K562 (cell line): ENCODE measurements at places on chromosomes 5 and 9. TPM values are rescaled to one million over a fixed set of nuclear protein-coding genes. Genes with fewer than 3 reads are reported as not detected.

DNA sequence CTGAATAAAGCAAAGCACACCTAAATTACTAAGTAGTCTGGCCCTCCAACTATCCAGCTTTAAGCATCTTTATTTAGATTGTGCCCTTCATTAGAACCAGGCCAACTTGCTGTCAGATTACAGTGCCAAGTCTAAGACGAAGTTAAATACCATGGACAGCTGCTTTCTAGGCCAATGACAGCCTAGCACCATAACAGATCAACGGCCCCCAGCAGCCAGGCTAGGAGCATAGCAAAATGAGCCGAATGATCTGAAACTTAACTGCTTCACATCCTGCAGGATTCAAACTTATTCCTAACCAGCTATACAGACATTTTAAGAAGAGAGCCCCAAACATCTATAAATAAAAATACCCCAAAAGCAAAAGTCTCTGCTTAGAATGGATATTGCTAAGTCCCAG lies 6.8 kb downstream of the SLC24A2 start:
- no peaks in the 10 kb centered on the region for H3K36me3 ChIP-seq
- H3K27ac ChIP-seq: no peak overlapping the region
- no peak overlapping the region for H3K4me3 ChIP-seq
- no peaks in the 10 kb centered on the region for H3K27me3 ChIP-seq

DNA sequence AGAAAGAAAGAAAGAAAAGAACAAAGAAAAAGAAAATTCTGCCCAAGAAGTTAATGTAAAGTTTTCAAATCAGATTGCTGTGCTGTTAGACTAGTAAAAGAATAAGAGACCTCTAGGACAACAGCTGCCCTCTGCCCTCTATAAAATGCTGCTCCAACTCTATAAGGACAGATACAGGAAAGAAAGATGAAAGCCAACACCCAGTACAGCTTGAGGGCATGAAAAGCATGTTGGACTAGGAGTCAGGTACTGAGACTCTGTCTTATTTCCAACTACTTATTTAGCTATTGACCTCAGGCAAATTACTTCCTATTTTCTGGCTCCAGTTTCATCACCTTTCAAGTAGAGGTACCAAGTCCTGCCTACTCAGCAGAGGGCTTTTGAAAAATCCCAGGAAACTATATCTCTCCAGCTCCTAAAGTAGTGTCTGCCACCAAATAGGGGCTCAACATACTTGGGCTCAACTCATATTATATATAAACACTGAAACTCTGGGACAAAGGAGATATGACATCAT lies 5.7 kb downstream of the HBEGF start:
- no peak for DNase-seq
- no peaks in the 10 kb centered on the region for H3K27me3 ChIP-seq
- no peaks in the 10 kb centered on the region for H3K36me3 ChIP-seq
- H3K4me1 ChIP-seq: peaks cover 10% of the 10 kb centered on the region; the same call in 1 of the 3 replicates

DNA sequence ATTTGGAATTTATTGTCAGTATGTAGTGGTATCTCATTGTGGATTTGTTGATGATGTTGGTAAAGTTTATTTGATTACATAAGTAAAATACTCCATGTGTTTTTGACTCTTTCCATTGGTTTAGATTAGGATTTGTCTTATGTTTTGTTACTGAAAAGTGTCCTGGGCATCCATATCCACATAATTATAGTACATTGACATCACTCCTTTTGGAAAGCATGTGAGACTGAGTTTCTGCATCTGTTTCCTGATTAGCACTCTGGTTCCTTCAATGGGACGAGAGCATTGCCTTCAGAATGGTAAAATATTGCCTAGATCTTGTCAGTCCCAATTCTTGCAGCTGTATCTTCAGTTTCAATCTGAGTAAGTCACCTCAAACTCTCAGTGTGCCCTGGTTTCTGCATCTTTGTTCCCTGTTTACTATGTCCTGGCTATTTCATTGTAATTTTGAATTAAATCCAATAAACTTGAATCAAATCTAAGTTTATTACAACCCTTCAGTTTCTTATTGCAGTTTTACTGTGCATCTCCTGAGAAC lies 128.1 kb downstream of the FBXO38 start:
- H3K27me3 ChIP-seq: no peaks in the 10 kb centered on the region
- no peak for DNase-seq
- H3K36me3 ChIP-seq: no peaks in the 10 kb centered on the region
- no peaks in the 10 kb centered on the region for H3K4me1 ChIP-seq

DNA sequence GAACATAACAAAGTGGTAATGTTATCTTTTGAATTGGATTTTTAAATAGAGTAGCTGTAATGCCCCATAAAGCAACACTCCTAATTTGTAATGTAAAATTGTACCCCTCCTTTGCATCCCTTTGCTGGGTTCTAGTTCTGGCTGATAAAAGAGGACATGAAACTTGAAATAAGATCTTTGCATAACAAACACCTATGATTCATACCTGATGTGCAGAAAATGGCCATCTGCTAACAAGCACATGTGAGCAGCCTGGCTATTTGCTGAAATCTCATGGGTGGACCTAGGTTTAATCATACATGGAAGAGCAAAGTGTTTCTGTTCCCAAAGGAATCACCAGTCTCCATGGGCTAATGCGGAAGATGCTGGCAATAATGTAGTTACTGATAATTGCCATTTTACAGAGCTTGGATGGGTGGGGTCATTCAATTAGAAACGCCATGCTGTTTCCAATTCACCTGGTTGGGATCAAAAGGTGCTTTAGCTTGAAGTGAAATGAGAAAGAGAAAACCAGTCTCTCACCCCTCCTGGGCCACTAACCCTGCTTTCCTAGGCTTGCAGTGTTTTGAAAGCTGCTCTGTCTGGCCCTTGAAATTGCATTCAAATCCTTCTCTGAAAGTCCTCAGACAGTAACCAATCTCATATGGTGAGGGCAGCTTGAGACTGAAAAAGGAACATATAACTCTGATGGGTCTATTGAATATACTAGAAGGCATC lies 585.1 kb downstream of the TLE4 start:
- no peaks in the 10 kb centered on the region for H3K36me3 ChIP-seq
- no peak for DNase-seq
- no peak overlapping the region for H3K4me3 ChIP-seq
- no peaks in the 10 kb centered on the region for H3K4me1 ChIP-seq
- H3K27me3 ChIP-seq: no peaks in the 10 kb centered on the region

- peaks cover 24% of the 10 kb centered on the region for H3K27me3 ChIP-seq
- no peak overlapping the region for H3K4me3 ChIP-seq
- no peak overlapping the region for H3K27ac ChIP-seq
- H3K36me3 ChIP-seq: no peaks in the 10 kb centered on the region
Observed at GRCh38 chr5:113487416-113487780, 855 bp downstream of the MCC start.

GRCh38 chr5:91245074-91245452 lies 138.1 kb downstream of the ARRDC3 start:
- no peak overlapping the region for H3K4me3 ChIP-seq
- H3K4me1 ChIP-seq: no peaks in the 10 kb centered on the region
- no peak for DNase-seq
- no peak overlapping the region for H3K27ac ChIP-seq

GRCh38 chr5:170451747-170452365 lies 52.0 kb upstream of the KCNIP1 start:
- H3K4me1 ChIP-seq: no peaks in the 10 kb centered on the region
- no peak overlapping the region for H3K4me3 ChIP-seq
- no peak overlapping the region for H3K27ac ChIP-seq
- no peaks in the 10 kb centered on the region for H3K36me3 ChIP-seq

- DNase-seq: no peak
- H3K27me3 ChIP-seq: peaks cover 24% of the 10 kb centered on the region; the same call in 2 of the 3 replicates
- H3K4me1 ChIP-seq: no peaks in the 10 kb centered on the region
Observed at GRCh38 chr5:173205916-173206315, 29.1 kb downstream of the NKX2-5 start.

DNA sequence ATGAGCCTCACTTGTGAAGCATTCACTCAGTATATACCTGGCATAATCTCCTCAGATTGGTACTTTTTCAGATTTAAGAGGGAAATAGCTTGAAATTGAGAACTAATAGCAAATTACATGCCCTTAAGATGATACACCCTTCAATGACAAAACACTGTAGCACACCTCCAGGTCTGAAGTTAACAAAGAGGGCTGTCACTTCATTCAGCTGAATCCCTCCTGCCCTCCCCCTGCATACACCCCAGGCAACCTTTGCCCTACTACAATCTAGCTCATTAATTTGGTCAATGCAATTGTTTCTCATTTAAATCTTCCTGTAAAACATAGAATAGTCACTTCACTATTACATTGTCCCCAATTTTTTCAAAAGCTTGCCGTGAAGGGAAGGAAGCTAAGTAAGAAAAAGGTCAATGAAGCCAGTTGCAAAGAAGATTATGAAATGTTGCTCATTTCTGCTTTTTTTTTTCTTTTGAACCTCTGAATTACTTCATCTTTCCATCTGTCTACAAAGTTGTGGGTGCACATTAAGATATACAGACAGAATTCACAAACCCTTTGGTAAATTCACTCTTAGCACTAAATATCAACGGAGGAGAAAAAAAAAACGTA lies 294.8 kb upstream of the PTGER4 start:
- no peaks in the 10 kb centered on the region for H3K27me3 ChIP-seq
- H3K27ac ChIP-seq: no peak overlapping the region
- no peak for DNase-seq
- no peaks in the 10 kb centered on the region for H3K4me1 ChIP-seq
- H3K36me3 ChIP-seq: no peaks in the 10 kb centered on the region

Gene JAKMIP2
- total RNA-seq: not detected in 2 replicates

Gene XRCC4
- 15.4 and 15.7 TPM in 2 replicates for total RNA-seq

Gene CRHBP
- not detected in 2 replicates for total RNA-seq

Gene ATP10B
- 0.04 and 0.07 TPM in 2 replicates for total RNA-seq

Gene IFNA7
- not detected in 2 replicates for total RNA-seq

Gene SLC45A2
- total RNA-seq: 0.13 and 0.16 TPM in 2 replicates
